ENCODE measurements at places on chromosomes 6 and 20.

DNA sequence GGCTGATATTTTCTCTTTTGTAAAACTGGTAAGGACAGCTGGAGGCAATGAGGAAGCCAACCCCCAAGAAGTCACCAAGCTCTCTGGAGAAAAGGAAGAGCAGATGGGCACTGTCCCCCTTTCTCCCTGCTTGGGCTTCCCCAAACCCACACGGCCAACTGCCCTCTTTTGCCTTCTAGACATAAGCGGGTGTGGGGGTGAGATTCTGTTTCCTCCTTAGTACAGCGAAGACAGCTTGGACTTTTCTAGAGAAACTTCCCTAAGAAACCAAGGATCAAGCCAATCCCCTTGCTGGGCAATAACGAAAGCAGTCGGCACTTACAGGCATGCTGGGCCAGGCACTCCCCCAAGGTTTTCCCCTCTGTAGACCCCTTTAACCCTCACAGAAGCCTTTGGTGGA is 110.3 kb downstream of the CDC5L start:
- DNase-seq = no peak

- no peak for DNase-seq
Observed at GRCh38 chr6:42179945-42180313, 6.8 kb downstream of the GUCA1A start.

DNA sequence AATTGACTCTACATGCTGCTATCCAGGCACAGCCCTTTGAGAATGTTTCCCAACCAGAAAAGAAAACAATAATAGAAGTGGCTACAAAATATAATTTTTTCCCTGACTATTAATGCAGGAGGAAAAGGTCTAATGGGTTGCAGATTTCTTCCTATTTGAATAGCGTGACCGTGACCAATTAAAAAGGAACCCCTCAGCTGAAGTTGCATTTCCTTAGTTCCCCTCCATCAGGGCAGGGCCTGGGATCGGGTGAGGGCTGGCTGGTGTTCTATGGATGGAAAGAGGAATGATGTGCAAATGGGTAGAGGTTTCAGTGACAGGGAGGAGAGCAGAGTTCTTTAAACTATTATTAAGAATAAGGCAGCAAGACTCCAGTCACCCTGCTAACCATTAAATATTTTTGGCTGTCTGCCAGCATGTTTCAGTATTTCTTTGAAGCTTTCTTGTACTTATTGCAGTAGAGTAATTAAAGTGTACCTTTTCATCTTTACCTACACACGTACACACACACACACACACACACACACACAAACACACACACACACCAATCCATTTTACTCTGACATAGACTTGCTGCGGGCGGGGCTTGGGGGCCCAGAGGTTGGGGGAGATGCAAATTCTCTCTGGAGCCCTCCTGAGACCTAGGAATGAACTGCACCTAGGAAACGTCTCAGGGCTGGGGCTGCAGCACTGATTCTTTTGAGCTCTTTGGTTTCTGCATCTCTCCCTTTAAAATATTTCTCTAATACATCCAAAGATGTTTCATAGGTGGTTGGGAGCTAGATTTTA is 154.8 kb upstream of the SLC35B3 start:
- DNase-seq = no peak

GRCh38 chr6:11226005-11226404 is 6.5 kb downstream of the NEDD9 start:
- DNase-seq = no peak

Measured in cortex of kidney (tissue), 1 donor.